ENCODE measurements at places on chromosomes 2 and 18. TPM values are rescaled to one million over a fixed set of nuclear protein-coding genes. Genes with fewer than 3 reads are reported as not detected.

GRCh38 chr2:116142644-116143227, 1671.8 kb upstream of the DDX18 start:
- DNase-seq: no peak

DNA sequence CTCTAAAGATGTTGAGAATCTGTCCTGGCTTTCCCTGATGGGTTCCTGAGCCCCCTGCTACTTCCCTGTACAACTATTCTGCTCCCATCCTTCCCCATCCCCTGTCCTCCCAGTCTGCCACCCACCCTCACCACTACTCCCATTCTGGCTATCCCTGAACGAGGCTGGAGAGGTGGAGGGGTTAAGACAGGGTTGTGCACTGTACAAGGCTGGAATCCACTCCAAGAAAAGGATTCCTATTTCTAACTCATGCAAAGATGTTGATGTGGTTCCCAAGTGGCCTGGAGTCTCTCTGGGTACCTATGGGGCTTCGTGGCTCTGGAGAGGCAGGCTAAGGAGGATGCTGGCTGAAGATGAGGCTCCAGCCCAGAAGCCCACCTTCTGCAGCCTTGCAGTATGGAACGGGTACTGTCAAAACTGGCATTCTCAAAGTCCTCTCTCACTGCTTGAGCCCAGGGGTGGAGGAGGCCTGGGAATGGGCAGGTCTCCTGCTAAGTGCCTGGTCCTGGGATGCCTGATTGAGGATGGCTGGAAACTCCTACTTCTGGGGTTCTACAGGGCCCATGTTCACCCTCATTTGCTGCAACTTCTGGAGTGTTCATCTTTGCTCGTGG, 1.3 kb upstream of the FEV start:
- DNase-seq: no peak

TMEM37 gene
- not detected for total RNA-seq

PLB1 gene
- not detected for total RNA-seq

ABCB6 gene
- 49.4 TPM for total RNA-seq

CEP68 gene
- 38.3 TPM for total RNA-seq

- no peak for DNase-seq
Measured at GRCh38 chr18:41058351-41059125, 896.5 kb upstream of the PIK3C3 start.
